A549 treated with RU486 at 1 μM for 4 hours (cell line): ENCODE measurements at places on chromosomes 6 and 20. TPM values are rescaled to one million over a fixed set of nuclear protein-coding genes. Genes with fewer than 3 reads are reported as not detected.

TGM3 gene
- total RNA-seq = 0.05 TPM in 1 of 5 replicates, not detected in the others

GCNT2 gene
- 5.8 to 9.3 TPM (median 7.0 TPM) in 5 replicates for total RNA-seq

C20orf141 gene
- total RNA-seq = 0.34 to 0.66 TPM (median 0.36 TPM) in 3 of 5 replicates, not detected in the others

ARHGAP18 gene
- 3.1 to 5.2 TPM (median 3.8 TPM) in 5 replicates for total RNA-seq

PMEPA1 gene
- total RNA-seq = 195 to 491 TPM (median 365 TPM) in 5 replicates

FKBP1C gene
- 1.9 to 2.7 TPM (median 2.2 TPM) in 5 replicates for total RNA-seq

TFAP2A gene
- total RNA-seq = 14.4 to 18.4 TPM (median 17.4 TPM) in 5 replicates
